Neural crest cell (in vitro differentiated cells): ENCODE measurements at places on chromosomes 4 and X. TPM values are rescaled to one million over a fixed set of nuclear protein-coding genes. Genes with fewer than 3 reads are reported as not detected.
A peak's percentile ranks its signal among the peaks of the same experiment; 100 is the strongest.

RPGR gene
- total RNA-seq = 9.1 and 9.2 TPM in 2 replicates

DNA sequence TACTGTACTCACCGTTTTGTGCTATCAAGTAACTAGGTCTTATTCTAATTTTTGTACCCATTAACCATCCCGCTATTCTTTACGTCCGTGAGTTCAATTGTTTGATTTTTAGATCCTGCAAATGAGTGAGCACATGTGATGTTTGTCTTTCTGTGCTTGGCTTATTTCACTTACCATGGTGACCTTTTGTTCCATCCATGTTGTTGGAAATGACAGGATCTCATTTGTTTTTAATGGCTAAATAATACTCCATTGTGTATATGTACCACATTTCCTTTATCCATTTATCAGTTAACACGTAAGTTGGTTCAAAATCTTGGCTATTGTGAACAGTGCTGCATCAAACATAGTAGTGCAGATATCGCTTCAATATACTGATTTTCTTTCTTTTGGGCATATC, 48.3 kb downstream of the USP9X start:
- no peak overlapping the region for H3K27ac ChIP-seq
- no peak for DNase-seq
- no peaks in the 10 kb centered on the region for H3K27me3 ChIP-seq
- peaks cover 17% of the 10 kb centered on the region for H3K36me3 ChIP-seq
- H3K4me1 ChIP-seq = no peaks in the 10 kb centered on the region

GRCh38 chr4:184479516-184479950, 5.2 kb upstream of the IRF2 start:
- H3K4me3 ChIP-seq = no peak overlapping the region
- H3K4me1 ChIP-seq = peaks cover 41% of the 10 kb centered on the region
- H3K27me3 ChIP-seq = no peaks in the 10 kb centered on the region
- H3K36me3 ChIP-seq = no peaks in the 10 kb centered on the region

DNA sequence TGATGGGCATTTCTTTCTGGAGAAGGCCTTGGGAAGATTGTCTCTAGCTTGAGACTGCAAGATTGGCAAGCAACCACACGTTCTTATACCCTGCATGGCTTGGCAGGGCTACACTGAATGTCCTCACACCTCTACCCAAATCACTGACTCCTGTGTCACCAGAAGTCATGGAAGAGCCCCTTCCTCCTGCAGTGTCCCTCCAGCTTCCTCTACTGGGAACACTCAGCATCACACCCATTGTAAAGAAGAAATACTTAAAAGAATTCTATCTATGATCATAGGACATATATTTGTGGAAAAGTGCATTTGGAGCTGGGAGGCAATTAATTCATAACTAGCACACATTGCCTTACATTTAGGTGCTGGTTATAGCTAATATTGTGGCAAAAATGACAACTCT, 113.1 kb downstream of the CCSER1 start:
- no peak for DNase-seq
- H3K27me3 ChIP-seq = no peaks in the 10 kb centered on the region
- peaks cover 14% of the 10 kb centered on the region for H3K4me1 ChIP-seq
- no peaks in the 10 kb centered on the region for H3K36me3 ChIP-seq
- H3K27ac ChIP-seq = peak overlapping the region; percentile 9

CAPN6 gene
- 0.75 and 0.82 TPM in 2 replicates for total RNA-seq

FAM149A gene
- 4.5 and 5.6 TPM in 2 replicates for total RNA-seq

- no peaks in the 10 kb centered on the region for H3K4me1 ChIP-seq
- no peak overlapping the region for H3K4me3 ChIP-seq
- DNase-seq = no peak
- H3K36me3 ChIP-seq = no peaks in the 10 kb centered on the region
Observed at GRCh38 chr4:79015411-79015810, 76.2 kb upstream of the PAQR3 start.

GRCh38 chr4:26162101-26162500, 158.7 kb upstream of the RBPJ start:
- no peak overlapping the region for H3K27ac ChIP-seq
- peaks cover 15% of the 10 kb centered on the region for H3K4me1 ChIP-seq
- no peak overlapping the region for H3K4me3 ChIP-seq
- no peaks in the 10 kb centered on the region for H3K27me3 ChIP-seq
- no peaks in the 10 kb centered on the region for H3K36me3 ChIP-seq

DNA sequence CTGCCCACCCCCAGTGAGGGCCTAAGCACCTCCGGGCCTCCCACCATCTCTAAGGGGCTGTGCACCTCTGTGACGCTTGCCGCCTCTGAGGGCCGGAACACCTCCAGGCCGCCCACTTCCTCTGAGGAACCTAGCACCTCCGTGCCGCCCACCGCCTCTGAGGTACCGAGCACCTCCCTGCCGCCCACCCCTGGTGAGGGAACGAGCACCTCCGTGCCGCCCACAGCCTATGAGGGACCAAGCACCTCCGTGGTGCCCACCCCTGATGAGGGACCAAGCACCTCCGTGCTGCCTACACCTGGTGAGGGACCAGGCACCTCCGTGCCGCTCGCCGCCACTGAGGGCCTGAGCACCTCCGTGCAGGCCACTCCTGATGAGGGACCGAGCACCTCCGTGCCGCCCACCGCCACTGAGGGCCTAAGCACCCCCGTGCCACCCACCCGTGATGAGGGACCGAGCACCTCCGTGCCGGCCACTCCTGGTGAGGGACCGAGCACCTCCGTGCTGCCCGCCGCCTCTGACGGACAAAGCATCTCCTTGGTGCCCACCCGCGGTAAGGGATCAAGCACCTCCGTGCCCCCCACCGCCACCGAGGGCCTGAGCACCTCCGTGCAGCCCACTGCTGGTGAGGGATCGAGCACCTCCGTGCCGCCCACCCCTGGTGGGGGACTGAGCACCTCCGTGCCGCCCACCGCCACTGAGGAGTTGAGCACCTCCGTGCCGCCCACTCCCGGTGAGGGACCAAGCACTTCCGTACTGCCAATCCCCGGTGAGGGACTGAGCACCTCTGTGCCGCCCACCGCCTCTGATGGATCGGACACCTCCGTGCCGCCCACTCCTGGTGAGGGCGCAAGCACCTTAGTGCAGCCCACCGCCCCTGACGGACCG, 977 bp downstream of the MAGEE1 start:
- H3K4me1 ChIP-seq = no peaks in the 10 kb centered on the region
- no peak overlapping the region for H3K27ac ChIP-seq
- peaks cover 5% of the 10 kb centered on the region for H3K36me3 ChIP-seq
- DNase-seq = no peak
- peaks cover 11% of the 10 kb centered on the region for H3K27me3 ChIP-seq
- H3K4me3 ChIP-seq = peak overlapping the region; percentile 91

ITIH6 gene
- 0.05 and 0.30 TPM in 2 replicates for total RNA-seq

- peaks cover 3% of the 10 kb centered on the region for H3K36me3 ChIP-seq
- H3K27ac ChIP-seq = no peak overlapping the region
- DNase-seq = no peak
- no peaks in the 10 kb centered on the region for H3K27me3 ChIP-seq
Observed at GRCh38 chr4:12137575-12137974, 708.9 kb upstream of the HS3ST1 start.

SYN1 gene
- 4.5 and 4.9 TPM in 2 replicates for total RNA-seq

- no peak overlapping the region for H3K4me3 ChIP-seq
- H3K27ac ChIP-seq = no peak overlapping the region
- peaks cover 3% of the 10 kb centered on the region for H3K4me1 ChIP-seq
Observed at GRCh38 chr4:16116493-16116990, 32.7 kb upstream of the PROM1 start.

DNA sequence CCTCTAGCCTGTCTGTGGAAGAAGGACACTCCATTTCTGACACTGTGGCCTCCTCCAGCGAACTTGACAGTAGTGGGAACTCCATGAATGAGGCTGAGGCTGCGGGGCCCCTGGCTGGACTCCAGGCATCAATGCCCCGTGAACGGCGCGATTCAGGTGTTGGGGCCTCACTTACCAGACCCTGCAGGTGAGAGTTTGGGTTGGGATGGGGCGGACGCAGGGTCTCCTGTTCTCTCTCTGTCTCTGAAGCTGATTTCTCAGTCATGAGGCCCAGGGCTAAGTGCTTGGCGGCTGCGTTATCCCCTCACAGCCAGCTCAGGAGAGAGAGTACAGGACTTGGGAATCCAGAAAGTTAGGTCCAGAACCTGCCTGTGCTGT, 71.0 kb downstream of the STARD8 start:
- no peak for DNase-seq
- no peak overlapping the region for H3K27ac ChIP-seq
- H3K4me3 ChIP-seq = no peak overlapping the region
- no peaks in the 10 kb centered on the region for H3K4me1 ChIP-seq
- no peaks in the 10 kb centered on the region for H3K36me3 ChIP-seq
- no peaks in the 10 kb centered on the region for H3K27me3 ChIP-seq

DNA sequence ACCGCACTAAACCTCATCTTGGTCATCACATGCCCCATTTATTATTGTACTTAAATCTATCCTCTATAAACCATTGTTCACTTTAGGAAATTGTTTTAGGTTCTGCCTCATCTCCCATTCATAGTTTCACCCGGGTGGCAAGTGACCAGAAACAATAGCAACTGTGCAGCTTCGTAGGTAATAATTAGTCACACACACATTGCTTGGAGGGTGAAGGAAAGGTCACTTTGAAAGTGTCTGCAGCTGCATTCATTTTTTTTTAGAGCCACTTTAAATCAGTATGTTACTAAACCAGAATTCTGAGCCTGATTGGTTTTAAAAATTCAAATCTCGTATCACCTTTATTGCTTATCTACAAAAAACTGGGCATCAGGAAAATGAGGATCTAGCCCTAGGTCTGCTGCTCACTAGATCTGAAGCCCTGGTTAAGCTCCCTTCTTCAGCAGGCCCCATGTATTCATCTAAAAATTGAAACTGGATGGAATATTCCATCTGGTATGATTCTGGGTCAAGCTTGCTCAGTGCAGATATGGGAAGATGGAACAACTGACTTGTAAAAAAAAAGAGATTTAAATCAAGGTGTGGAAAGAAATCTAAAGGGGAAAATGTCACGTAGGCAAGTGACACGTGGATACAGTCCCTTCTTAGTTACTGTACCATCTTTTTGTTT, 62.4 kb downstream of the LIMCH1 start:
- H3K27ac ChIP-seq = no peak overlapping the region
- H3K36me3 ChIP-seq = no peaks in the 10 kb centered on the region
- peaks cover 27% of the 10 kb centered on the region for H3K4me1 ChIP-seq
- no peak for DNase-seq
- H3K4me3 ChIP-seq = no peak overlapping the region

GLRA3 gene
- not detected in 2 replicates for total RNA-seq

- no peak for DNase-seq
- no peaks in the 10 kb centered on the region for H3K27me3 ChIP-seq
- H3K36me3 ChIP-seq = peaks cover 4% of the 10 kb centered on the region
- H3K4me1 ChIP-seq = no peaks in the 10 kb centered on the region
- H3K27ac ChIP-seq = no peak overlapping the region
Observed at GRCh38 chrX:56462389-56462788, 101.0 kb upstream of the UBQLN2 start.

TBC1D25 gene
- total RNA-seq = 9.1 and 12.0 TPM in 2 replicates

- no peaks in the 10 kb centered on the region for H3K27me3 ChIP-seq
- H3K4me1 ChIP-seq = peaks cover 7% of the 10 kb centered on the region
- no peak overlapping the region for H3K27ac ChIP-seq
Observed at GRCh38 chr4:88964450-88964849, 92.5 kb downstream of the FAM13A start.

- no peak for DNase-seq
- no peak overlapping the region for H3K4me3 ChIP-seq
- peaks cover 4% of the 10 kb centered on the region for H3K4me1 ChIP-seq
- H3K36me3 ChIP-seq = peaks cover 8% of the 10 kb centered on the region
Observed at GRCh38 chr4:37584493-37585060, 101.6 kb downstream of the RELL1 start.

DNA sequence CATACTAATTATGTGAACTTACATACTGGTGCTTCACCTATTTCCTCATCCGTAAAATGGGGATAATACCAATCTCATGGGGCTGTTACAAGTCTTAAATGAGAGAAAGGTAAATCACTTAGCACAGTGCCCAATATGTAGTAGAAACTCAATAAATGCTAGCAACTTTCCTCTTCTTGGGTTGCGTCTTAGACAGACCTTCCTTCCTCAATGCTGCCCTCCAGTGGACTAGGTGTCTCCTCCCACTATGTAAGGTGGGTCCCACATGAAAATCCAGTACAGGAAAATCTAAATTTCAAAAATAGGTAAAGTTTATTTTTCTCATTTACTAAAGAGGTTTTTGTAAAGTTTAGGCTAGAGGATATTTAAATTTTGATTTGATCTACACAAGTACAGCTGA, 20.6 kb downstream of the ZDHHC9 start:
- no peaks in the 10 kb centered on the region for H3K27me3 ChIP-seq
- H3K27ac ChIP-seq = no peak overlapping the region
- peaks cover 13% of the 10 kb centered on the region for H3K36me3 ChIP-seq
- DNase-seq = peak; percentile 25
- H3K4me3 ChIP-seq = no peak overlapping the region
- no peaks in the 10 kb centered on the region for H3K4me1 ChIP-seq

DNA sequence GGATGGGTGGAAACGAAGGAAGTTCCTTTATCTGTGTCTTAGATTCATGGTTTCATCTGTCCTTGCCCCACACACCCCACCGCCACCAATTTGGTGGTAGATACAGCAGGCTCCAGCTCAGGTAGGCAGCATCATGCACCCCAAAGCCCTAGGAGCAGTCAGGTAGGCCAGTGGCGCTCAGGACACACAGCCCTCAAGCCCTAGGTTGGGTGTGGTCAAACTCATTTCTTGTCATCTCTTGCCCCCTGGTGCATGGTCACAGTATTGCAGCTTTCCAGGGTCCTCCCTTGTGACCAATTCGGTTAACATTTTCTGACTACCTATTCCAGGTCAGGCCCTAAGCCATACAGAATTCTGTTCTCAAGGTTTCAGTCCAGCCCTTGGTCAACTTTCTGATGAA, 14.5 kb upstream of the PRRG3 start:
- peak; percentile 59 for DNase-seq
- no peak overlapping the region for H3K4me3 ChIP-seq
- H3K27me3 ChIP-seq = peaks cover 24% of the 10 kb centered on the region
- H3K27ac ChIP-seq = no peak overlapping the region
- no peaks in the 10 kb centered on the region for H3K36me3 ChIP-seq
- H3K4me1 ChIP-seq = no peaks in the 10 kb centered on the region

SPANXC gene
- not detected in 2 replicates for total RNA-seq

DNA sequence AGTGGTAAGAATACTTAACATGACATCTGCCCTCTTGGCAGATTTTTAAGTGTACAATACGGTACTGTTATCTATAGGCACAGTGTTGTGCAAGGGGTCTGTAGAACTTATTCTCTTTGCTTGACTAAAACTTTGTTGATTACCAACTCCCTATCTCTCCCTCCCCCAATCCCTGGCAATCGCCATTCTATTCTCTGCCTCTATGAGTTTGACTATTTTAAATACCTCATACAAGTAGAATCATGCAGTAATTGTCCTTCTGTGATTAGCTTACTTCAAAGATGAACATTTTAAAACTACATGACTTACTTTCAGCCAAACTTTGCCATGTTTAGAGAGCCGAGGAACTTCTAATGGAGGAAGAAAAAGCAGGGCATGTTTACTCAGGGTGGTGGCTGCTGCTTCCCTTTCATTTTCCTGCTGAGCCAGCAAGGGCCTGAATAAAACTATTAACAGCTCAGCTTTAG, 62.4 kb downstream of the APOO start:
- no peak for DNase-seq
- peak overlapping the region; percentile 76 for H3K27ac ChIP-seq
- H3K4me1 ChIP-seq = peaks cover 40% of the 10 kb centered on the region
- H3K4me3 ChIP-seq = no peak overlapping the region

GRCh38 chr4:54513204-54513603, 144.6 kb upstream of the KIT start:
- no peaks in the 10 kb centered on the region for H3K27me3 ChIP-seq
- no peaks in the 10 kb centered on the region for H3K36me3 ChIP-seq
- H3K4me1 ChIP-seq = peaks cover 4% of the 10 kb centered on the region
- no peak overlapping the region for H3K27ac ChIP-seq
- H3K4me3 ChIP-seq = no peak overlapping the region
- DNase-seq = no peak

AWAT2 gene
- total RNA-seq = not detected in 2 replicates

- DNase-seq = no peak
- no peaks in the 10 kb centered on the region for H3K4me1 ChIP-seq
- H3K27ac ChIP-seq = peak overlapping the region; percentile 9
- H3K4me3 ChIP-seq = no peak overlapping the region
Observed at GRCh38 chr4:157294575-157294974, 74.0 kb downstream of the GRIA2 start.
